MCF 10A (cell line): ENCODE measurements at places on chromosomes 6 and 20.
A peak's percentile ranks its signal among the peaks of the same experiment; 100 is the strongest.

GRCh38 chr6:7684076-7684475, 41.8 kb upstream of the BMP6 start:
- H3K36me3 ChIP-seq: no peaks in the 10 kb centered on the region
- DNase-seq: no peak
- no peaks in the 10 kb centered on the region for H3K27me3 ChIP-seq
- no peak overlapping the region for H3K27ac ChIP-seq

GRCh38 chr20:62837790-62838127, 20.9 kb downstream of the COL9A3 start:
- no peak for DNase-seq
- H3K4me1 ChIP-seq: peaks cover 8% of the 10 kb centered on the region
- H3K27ac ChIP-seq: no peak overlapping the region
- H3K4me3 ChIP-seq: no peak overlapping the region
- peaks cover 5% of the 10 kb centered on the region for H3K36me3 ChIP-seq
- no peaks in the 10 kb centered on the region for H3K27me3 ChIP-seq

- H3K27me3 ChIP-seq: peaks cover 20% of the 10 kb centered on the region
- H3K27ac ChIP-seq: no peak overlapping the region
- H3K4me3 ChIP-seq: no peak overlapping the region
- no peaks in the 10 kb centered on the region for H3K36me3 ChIP-seq
- no peak for DNase-seq
Observed at GRCh38 chr6:46350714-46351113, 140.5 kb downstream of the RCAN2 start.

DNA sequence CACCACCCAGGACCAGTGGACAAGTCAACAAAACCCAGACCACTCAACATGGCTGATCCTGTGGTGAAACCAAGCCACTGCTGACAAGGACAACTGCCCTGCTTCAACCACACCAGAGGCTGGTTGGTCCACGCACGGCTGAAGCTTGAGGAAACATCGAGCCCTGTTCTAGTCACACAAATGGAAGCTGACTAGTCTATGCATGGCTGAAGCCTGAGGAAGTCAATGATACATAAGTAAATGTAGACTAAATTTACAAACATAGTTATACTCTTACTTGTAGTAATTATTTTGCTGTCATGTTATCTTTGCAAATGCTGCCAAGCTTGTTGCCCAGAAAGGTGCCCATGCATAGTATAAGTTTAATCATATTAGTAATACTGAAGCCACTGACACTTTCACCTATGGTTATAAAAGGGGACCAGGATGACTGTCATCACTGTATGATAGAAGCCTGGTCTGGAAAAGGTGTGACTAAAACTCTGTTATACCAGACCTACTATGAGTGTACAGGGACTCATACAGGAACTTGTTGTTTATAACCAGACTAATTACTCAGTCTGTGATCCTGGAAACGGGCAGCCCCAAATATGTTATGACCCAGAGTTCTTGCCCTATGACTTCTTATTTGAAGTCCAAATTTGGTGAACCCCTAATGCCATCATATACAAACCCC, 5.6 kb downstream of the IL22RA2 start:
- H3K4me1 ChIP-seq: peaks cover 12% of the 10 kb centered on the region
- DNase-seq: no peak
- H3K27me3 ChIP-seq: no peaks in the 10 kb centered on the region
- H3K27ac ChIP-seq: no peak overlapping the region

- peaks cover 11% of the 10 kb centered on the region for H3K4me1 ChIP-seq
- no peak overlapping the region for H3K4me3 ChIP-seq
- H3K27ac ChIP-seq: no peak overlapping the region
- H3K27me3 ChIP-seq: no peaks in the 10 kb centered on the region
- peak; percentile 18 for DNase-seq
Observed at GRCh38 chr20:35648836-35649235, 15.9 kb downstream of the CPNE1 start.

GRCh38 chr20:53609491-53610445, 16.1 kb upstream of the ZNF217 start:
- DNase-seq: peak; percentile 26
- H3K27ac ChIP-seq: peak overlapping the region; percentile 60
- H3K36me3 ChIP-seq: no peaks in the 10 kb centered on the region
- H3K4me3 ChIP-seq: no peak overlapping the region

GRCh38 chr6:168575346-168576098, 134.5 kb downstream of the SMOC2 start:
- no peak overlapping the region for H3K27ac ChIP-seq
- H3K36me3 ChIP-seq: no peaks in the 10 kb centered on the region
- no peaks in the 10 kb centered on the region for H3K4me1 ChIP-seq
- peaks cover 50% of the 10 kb centered on the region for H3K27me3 ChIP-seq

DNA sequence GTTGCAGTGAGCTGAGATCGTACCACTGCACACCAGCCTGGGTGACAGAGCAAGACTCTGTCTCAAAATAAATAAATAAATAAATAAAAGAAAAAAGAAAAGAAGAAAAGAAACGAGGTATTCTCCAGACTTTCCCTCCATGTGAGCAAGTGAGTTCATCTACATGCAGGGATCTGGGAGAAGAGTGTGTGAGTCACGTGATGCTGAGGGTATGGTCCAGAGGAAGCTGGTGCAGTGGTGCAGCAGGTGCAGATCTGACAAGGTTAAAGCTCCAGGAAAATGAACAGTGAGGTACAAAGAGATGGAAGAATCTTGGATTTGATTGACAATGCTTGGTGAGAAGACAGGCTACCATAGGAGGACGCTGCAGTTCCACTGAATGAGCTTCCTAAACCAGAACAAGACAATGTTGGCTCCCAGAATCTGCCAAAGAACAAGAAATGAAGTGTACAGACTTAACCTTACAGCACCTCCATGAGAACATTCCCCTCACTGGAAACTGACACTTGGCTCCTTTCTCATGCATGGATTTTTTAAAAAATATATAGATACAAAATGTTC, 79.5 kb upstream of the BTBD3 start:
- no peak overlapping the region for H3K4me3 ChIP-seq
- no peak for DNase-seq
- no peaks in the 10 kb centered on the region for H3K36me3 ChIP-seq
- H3K4me1 ChIP-seq: no peaks in the 10 kb centered on the region
- H3K27ac ChIP-seq: no peak overlapping the region

DNA sequence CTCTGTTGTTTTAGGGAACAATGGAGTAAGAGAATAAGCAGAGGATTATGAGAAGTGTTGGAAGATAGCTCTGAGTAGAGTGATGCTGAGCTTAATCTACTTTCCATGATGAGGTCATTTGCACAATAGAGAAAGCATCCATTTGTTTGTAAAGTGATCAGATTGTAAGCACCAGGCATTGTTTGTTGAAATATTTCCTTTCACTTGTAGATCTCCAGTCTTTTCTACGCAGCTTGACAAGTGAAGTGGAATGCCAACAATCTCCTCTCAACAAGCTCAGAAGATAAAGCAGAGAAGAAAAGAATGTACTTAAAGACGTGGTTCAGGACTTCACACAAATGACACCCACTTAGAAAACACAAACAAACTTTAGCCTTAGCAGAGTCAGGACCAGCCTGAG, 80.1 kb upstream of the MARCKS start:
- H3K4me1 ChIP-seq: no peaks in the 10 kb centered on the region
- no peak for DNase-seq
- H3K4me3 ChIP-seq: no peak overlapping the region
- H3K27ac ChIP-seq: no peak overlapping the region
- H3K36me3 ChIP-seq: no peaks in the 10 kb centered on the region

DNA sequence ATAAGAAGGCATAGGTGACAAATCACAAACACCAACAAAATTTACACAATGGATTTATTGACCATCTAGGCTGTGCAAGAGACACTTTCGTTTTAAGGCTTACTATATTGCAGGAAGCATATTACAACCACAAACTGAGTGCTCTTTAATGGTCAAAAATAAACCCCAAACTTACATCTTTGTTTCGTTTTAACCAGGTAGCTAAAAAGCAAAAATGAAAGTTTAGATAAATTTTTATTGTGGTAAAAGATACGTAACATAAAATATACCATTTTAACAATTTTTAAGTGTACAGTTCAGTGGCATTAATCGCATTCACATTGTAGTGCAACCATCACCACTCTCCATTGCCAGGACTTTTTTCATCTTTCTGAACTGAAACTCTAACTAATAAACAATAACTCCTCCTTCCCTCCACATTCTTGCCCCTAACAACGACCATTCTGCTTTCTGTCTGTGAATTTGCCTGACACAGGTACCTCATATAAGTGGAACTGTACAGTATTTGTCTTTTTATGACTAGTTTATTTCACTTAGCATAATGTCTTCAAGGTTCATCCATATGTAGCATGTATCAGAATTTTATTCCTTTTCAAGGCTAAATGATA, 32.3 kb upstream of the DUSP22 start:
- H3K27ac ChIP-seq: no peak overlapping the region
- H3K27me3 ChIP-seq: no peaks in the 10 kb centered on the region
- peaks cover 8% of the 10 kb centered on the region for H3K4me1 ChIP-seq
- H3K36me3 ChIP-seq: peaks cover 6% of the 10 kb centered on the region

DNA sequence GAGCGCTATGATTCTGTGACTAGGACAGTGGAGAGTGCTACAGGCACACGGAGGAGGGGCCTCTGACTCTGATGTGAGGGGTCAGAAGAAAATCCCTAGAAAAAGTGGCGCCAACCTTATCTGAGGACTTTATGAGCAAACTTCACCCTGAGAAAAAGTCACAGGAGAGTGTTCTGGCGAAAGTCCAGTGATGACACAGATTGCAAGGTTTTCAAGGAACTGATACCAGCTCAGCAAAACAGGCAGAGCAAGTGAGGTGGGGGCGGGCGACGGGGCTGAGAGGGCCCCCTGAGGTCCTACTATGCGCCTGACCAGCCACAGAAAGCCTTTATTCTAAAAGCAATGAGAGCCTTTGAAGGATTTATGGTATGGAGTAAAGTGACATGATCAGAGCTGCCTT, 73.3 kb downstream of the SLC22A23 start:
- no peaks in the 10 kb centered on the region for H3K27me3 ChIP-seq
- DNase-seq: peak; percentile 57
- H3K4me1 ChIP-seq: peaks cover 34% of the 10 kb centered on the region
- H3K4me3 ChIP-seq: no peak overlapping the region

- H3K27ac ChIP-seq: no peak overlapping the region
- H3K27me3 ChIP-seq: no peaks in the 10 kb centered on the region
- no peak overlapping the region for H3K4me3 ChIP-seq
- no peak for DNase-seq
- no peaks in the 10 kb centered on the region for H3K4me1 ChIP-seq
- no peaks in the 10 kb centered on the region for H3K36me3 ChIP-seq
Observed at GRCh38 chr20:21901470-21902275, 196.2 kb downstream of the PAX1 start.

- H3K4me1 ChIP-seq: no peaks in the 10 kb centered on the region
- H3K36me3 ChIP-seq: no peaks in the 10 kb centered on the region
- DNase-seq: no peak
- H3K27me3 ChIP-seq: peaks cover 30% of the 10 kb centered on the region
- H3K27ac ChIP-seq: no peak overlapping the region
Observed at GRCh38 chr20:755941-756340, 12.4 kb downstream of the SLC52A3 start.

GRCh38 chr6:153831350-153832078, 207.5 kb upstream of the OPRM1 start:
- no peak overlapping the region for H3K4me3 ChIP-seq
- H3K36me3 ChIP-seq: no peaks in the 10 kb centered on the region
- H3K27ac ChIP-seq: no peak overlapping the region
- H3K4me1 ChIP-seq: no peaks in the 10 kb centered on the region
- DNase-seq: no peak

DNA sequence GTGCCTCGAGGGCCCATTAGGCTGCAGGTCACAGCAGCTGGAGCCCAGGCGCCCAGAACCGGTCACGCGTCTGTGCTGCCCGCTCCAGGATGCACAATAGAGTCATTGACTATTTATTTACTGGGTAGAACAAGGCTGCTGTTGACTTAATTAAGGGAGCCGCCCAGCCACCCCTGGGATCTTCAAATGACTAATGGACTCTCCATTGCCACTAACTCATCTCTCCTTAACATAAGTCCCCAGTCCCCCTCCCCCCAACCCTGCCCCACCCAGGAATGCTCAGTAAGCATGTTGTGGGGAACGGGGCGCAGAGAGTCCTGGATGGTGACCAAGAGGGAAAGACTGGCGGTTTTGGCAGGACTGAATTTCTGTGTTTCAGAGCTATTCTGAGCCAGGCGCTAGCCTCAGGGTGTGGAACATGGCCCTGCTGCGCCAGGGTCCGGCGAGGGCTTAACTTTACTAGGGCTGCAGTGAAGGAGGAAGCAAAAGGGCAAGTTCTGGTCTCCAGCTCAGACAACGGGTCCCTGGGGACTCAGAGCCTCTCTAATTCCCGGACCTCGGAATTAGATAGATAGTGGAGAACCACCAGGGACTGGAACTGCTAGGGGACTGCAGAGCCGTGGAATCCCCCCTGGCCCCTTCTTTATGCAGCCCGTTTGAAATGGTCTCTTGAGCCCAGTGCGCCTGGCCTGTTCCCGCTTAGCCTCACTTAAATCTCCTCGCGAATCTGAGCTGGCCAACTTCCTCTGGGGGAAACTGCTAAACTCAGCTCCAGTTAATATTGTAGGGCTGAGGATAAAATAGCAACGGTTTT, 1.5 kb upstream of the GRIK2 start:
- peaks cover 13% of the 10 kb centered on the region for H3K4me1 ChIP-seq
- no peak overlapping the region for H3K27ac ChIP-seq
- no peaks in the 10 kb centered on the region for H3K27me3 ChIP-seq

DNA sequence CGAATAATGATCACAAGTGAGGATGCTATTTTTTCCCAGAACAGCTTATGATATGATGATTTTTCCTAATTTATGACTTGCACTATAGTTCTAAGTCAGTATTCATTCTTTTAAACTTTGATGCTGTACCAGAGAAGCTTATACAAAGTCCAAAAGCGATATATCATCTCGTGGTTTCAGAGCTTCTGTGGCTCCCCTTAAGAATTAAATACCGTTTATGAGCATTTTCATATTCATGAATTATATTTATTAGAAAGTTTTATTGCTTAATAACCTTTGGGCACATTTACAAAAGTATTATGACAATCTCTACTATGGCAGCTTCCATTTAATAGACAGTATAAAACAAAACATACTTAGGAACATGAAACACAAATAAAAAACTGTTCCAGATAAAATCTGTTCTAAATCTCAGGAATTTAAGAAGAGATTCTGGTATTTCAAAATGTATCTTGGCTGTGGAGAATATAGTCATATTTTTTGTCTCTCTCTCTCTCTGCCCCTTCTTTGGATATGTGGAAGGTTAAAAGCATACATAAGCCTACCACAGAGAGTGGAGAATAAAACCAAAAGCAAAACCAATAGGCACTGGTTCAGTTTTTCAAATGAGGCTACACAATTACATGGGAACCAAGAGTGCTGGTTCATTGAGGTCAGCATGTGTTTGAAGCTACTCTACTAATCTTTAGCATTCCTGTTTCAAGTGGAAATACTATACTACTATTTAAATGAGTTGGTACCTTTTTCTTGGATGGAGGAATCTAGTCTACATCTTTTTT, 884.5 kb upstream of the GJE1 start:
- H3K27me3 ChIP-seq: no peaks in the 10 kb centered on the region
- H3K36me3 ChIP-seq: no peaks in the 10 kb centered on the region
- H3K27ac ChIP-seq: no peak overlapping the region
- DNase-seq: no peak

GRCh38 chr6:17224056-17224455, 57.1 kb upstream of the RBM24 start:
- no peak overlapping the region for H3K4me3 ChIP-seq
- H3K4me1 ChIP-seq: peaks cover 8% of the 10 kb centered on the region
- no peaks in the 10 kb centered on the region for H3K36me3 ChIP-seq
